Muscle of leg (tissue), 16 donors: ENCODE measurements at places on chromosomes 16 and 17. TPM values are rescaled to one million over a fixed set of nuclear protein-coding genes. Genes with fewer than 3 reads are reported as not detected.

GRIN2C gene
- 2.3 TPM for total RNA-seq

DNA sequence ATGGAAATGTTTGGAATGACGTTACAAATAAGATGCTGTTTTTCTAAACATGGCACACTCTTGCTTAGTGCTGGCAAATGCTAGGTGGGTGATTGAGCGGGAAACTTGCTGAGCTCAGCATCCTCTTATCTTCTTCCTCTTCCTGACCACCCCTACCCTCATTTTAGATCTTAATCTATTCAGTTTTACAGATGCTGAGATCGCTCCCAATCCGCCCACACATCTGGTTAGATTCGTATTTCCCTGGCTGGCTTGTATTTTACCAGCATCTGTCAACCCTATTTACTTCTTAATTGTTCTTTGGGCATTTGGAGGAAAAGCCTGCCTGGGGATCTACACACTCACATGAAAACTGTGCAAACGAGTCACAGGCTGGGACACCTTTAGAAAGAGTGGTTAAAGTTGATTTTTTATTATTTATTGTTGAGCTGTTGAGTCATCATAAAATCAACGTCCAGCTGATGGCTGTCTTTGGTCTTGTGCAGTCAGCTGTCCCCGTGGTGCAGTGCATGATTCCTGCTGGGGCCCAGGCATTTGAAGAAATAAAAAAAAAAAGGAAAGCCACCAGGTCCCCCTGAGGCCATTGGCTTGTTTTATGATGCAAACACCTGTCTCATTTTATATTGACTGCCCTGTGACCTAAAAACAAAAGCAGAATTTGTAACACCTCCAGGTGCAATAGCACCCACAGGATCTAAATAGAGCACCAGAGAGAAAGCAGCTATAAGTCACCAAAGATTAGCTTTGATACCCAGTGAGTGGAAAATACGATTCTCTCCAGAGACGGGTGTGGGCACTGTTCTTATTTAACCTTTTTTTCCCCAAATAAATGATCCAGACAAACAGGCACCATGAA is 258.6 kb downstream of the HS3ST3B1 start:
- H3K4me3 ChIP-seq: no peak overlapping the region
- H3K36me3 ChIP-seq: no peaks in the 10 kb centered on the region
- no peaks in the 10 kb centered on the region for H3K4me1 ChIP-seq
- DNase-seq: no peak
- H3K27me3 ChIP-seq: no peaks in the 10 kb centered on the region

- no peaks in the 10 kb centered on the region for H3K36me3 ChIP-seq
- DNase-seq: no peak
- no peak overlapping the region for H3K27ac ChIP-seq
- peaks cover 5% of the 10 kb centered on the region for H3K4me1 ChIP-seq
- H3K4me3 ChIP-seq: no peak overlapping the region
These were observed 452.7 kb downstream of the WWOX start for GRCh38 chr16:78552106-78552675.

GRCh38 chr17:32103476-32104113 is 38.7 kb upstream of the RHOT1 start:
- no peak for DNase-seq
- peaks cover 4% of the 10 kb centered on the region for H3K4me1 ChIP-seq
- H3K4me3 ChIP-seq: no peak overlapping the region
- H3K27me3 ChIP-seq: no peaks in the 10 kb centered on the region
- H3K36me3 ChIP-seq: no peaks in the 10 kb centered on the region
- H3K27ac ChIP-seq: peak overlapping the region; percentile 7

DNA sequence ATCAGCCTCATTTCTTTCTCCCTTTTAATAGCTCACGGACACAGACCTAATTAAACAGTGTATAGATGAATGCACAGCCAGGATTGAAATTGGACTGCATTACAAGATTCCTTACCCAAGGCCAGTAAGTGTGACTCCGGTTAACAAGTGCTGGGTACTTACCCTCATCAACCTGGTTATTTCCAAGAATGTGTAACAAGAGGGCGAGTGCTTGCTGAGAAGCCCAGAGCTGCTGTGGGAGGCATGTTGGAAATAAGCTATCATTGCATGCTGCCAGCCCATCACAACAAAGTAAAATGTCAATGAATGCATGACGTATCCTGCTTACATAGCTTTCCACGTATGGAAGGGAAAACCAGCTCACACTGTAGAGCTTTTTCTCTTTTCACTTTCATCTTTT is 19.5 kb downstream of the LYRM1 start:
- peaks cover 3% of the 10 kb centered on the region for H3K4me1 ChIP-seq
- peaks cover 5% of the 10 kb centered on the region for H3K36me3 ChIP-seq
- H3K27me3 ChIP-seq: no peaks in the 10 kb centered on the region
- DNase-seq: no peak
- no peak overlapping the region for H3K4me3 ChIP-seq
- H3K27ac ChIP-seq: no peak overlapping the region

GRAP gene
- total RNA-seq: 2.7 TPM

PTGES3L gene
- total RNA-seq: 37.3 TPM

DNA sequence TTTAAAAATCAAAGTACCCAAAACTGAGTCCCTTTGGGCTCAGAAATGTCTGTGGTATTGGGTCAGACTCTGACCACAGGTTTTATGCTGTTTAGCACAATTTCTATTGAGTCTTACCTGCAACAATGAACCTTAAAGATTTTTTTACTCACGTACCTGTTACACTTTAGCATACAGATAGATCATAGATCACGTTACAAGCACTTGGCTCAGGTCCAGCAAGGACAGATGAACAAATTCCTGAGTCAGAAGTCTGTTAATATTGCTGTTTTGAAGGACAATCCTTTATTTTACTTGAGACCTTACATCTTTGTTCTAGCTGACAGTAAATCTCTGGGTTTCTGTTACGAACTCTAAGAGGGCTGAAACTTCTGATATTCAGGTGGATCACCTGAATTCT is 12.8 kb downstream of the SLC7A6OS start:
- peaks cover 89% of the 10 kb centered on the region for H3K36me3 ChIP-seq
- DNase-seq: no peak
- H3K4me1 ChIP-seq: peaks cover 4% of the 10 kb centered on the region
- no peaks in the 10 kb centered on the region for H3K27me3 ChIP-seq
- H3K27ac ChIP-seq: no peak overlapping the region

PITPNM3 gene
- total RNA-seq: 2.1 TPM

TAT gene
- 0.04 TPM for total RNA-seq

GRCh38 chr17:37702598-37702997 is 42.3 kb downstream of the HNF1B start:
- H3K27me3 ChIP-seq: peaks cover 9% of the 10 kb centered on the region
- H3K4me1 ChIP-seq: no peaks in the 10 kb centered on the region
- no peak overlapping the region for H3K27ac ChIP-seq
- no peaks in the 10 kb centered on the region for H3K36me3 ChIP-seq
- H3K4me3 ChIP-seq: no peak overlapping the region
- no peak for DNase-seq

GRCh38 chr16:23584186-23585076 is 11.7 kb downstream of the NDUFAB1 start:
- H3K27me3 ChIP-seq: no peaks in the 10 kb centered on the region
- H3K36me3 ChIP-seq: peaks cover 53% of the 10 kb centered on the region
- H3K4me3 ChIP-seq: no peak overlapping the region
- DNase-seq: no peak

DNA sequence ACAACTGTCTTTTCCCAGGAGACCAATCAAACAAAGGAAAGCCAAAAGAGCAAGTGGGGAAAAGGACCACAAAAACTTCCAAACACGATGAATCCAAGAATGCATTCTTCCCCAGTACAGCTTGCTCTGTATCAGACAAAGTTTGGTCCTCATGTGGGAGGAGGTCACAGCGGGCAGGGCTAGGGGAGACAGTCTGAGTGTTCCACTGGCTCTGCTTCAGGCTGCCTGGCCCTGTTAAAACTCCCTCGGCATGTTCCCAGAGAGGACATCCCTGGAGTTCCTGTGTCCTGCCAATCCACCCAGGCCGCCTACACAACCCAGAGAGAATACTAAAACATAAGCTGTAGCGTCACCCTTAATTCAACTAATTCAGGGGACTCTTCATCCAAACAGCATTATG is 415.1 kb upstream of the DYNLRB2 start:
- no peak overlapping the region for H3K4me3 ChIP-seq
- H3K36me3 ChIP-seq: no peaks in the 10 kb centered on the region
- no peaks in the 10 kb centered on the region for H3K27me3 ChIP-seq
- peaks cover 6% of the 10 kb centered on the region for H3K4me1 ChIP-seq
- no peak overlapping the region for H3K27ac ChIP-seq

NBR1 gene
- 46.8 TPM for total RNA-seq

GRCh38 chr16:12439399-12440227 is 364.1 kb downstream of the CPPED1 start:
- H3K4me1 ChIP-seq: peaks cover 25% of the 10 kb centered on the region
- no peaks in the 10 kb centered on the region for H3K27me3 ChIP-seq
- H3K4me3 ChIP-seq: no peak overlapping the region
- H3K27ac ChIP-seq: no peak overlapping the region
- peak; percentile 52 for DNase-seq

DNA sequence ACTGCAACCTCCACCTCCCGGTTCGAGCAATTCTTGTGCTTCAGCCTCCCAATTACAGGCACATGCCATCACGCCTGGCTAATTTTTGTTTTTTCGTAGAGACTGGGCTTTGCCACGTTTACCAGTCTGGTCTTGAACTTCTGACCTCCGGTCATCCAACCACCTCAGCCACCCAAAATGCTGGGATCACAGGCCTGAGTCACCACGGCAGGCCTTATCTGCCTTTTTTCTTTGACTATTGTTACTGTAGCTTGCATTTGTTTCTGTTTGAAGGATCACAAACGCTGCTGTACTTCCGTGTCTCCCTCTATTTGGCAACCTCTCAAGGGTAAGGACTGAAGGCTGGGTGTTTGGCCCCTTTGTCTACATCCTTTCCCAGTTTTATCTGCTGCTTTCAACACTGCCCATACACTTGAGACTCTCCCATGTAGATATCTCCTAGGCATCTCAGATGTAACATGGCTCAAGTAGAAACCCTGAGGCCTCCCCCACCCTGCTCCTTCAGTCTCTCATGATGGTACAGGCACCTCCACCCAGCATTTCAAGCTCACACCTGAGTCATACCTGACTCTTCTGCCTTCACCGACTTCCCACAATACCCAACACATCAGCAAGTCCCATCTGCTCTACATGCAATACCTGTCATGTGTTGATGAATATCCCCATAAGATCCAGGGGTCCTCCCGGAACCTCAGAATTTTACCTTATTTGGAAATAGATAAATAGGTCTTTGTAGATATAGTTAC is 219.0 kb downstream of the CPPED1 start:
- no peaks in the 10 kb centered on the region for H3K27me3 ChIP-seq
- H3K36me3 ChIP-seq: no peaks in the 10 kb centered on the region
- DNase-seq: no peak
- H3K4me1 ChIP-seq: no peaks in the 10 kb centered on the region
- H3K27ac ChIP-seq: no peak overlapping the region
- no peak overlapping the region for H3K4me3 ChIP-seq

ZNF19 gene
- total RNA-seq: 3.4 TPM

DNA sequence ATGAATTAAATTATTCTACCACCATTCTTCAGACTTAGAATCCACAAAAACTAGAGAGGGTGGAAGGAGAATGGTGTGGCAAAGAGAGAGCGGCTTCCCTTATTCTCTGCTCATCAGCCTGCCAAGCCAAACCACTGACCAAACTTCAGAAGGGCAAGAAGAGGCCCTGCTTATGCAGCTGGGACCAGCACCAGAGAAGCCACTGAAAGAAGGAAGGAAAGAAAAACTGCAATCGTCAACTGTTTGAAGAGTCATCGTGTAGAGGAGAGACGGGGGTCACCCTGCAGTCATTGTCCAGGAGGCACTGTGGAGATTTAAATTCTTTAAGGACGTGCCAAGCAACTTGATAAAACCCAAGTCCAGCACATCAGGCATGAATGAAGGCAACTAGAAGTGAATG is 15.6 kb downstream of the PMP22 start:
- peak; percentile 51 for DNase-seq
- H3K27ac ChIP-seq: peak overlapping the region; percentile 20
- H3K4me1 ChIP-seq: peaks cover 22% of the 10 kb centered on the region
- H3K27me3 ChIP-seq: no peaks in the 10 kb centered on the region
- peaks cover 80% of the 10 kb centered on the region for H3K36me3 ChIP-seq
- H3K4me3 ChIP-seq: no peak overlapping the region

GRCh38 chr16:483341-484075 is 44.0 kb upstream of the CAPN15 start:
- H3K36me3 ChIP-seq: peaks cover 21% of the 10 kb centered on the region
- peak overlapping the region; percentile 35 for H3K27ac ChIP-seq
- H3K4me3 ChIP-seq: no peak overlapping the region
- no peaks in the 10 kb centered on the region for H3K27me3 ChIP-seq

DNA sequence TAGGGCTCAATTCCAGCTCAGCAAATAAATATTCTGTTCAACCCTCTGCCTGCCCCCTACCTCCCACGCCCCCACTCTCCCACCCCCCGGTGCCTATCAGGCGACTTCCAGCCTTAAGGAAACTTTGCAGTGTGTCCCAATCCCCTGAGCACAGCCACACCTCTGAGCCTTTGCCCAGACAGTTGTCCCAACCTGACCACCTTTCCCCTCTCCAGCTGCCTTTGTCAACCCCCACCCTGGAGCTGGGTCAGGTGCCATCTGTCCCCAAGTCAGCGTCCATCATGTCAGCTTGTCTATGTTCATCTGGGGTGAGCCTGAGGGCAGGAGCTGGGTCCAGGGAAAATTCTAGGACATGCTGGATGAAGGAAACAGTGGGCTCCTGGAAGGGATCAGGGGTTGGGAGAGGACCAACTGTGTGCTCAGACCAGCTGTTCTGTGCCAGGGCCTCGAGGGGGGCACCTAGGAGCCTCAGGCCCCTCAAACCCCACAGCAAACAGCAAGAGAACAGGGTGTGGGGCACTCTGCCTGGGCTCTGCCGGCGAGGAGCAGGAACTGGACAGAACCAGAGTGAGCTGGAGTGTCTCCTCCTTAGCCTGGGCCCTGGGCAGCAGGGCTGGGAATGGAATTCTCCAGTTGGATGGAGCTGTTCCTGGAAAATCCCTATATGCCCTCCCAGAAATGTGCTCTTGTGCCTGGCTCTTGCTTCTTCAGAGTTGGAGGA is 17.8 kb downstream of the CDH16 start:
- H3K27ac ChIP-seq: peak overlapping the region; percentile 80
- H3K4me3 ChIP-seq: no peak overlapping the region
- DNase-seq: peak; percentile 50
- H3K4me1 ChIP-seq: peaks cover 67% of the 10 kb centered on the region

- no peak overlapping the region for H3K4me3 ChIP-seq
- no peaks in the 10 kb centered on the region for H3K27me3 ChIP-seq
- no peak overlapping the region for H3K27ac ChIP-seq
- DNase-seq: no peak
These were observed 706.9 kb upstream of the SOX9 start for GRCh38 chr17:71413935-71414334.

DNA sequence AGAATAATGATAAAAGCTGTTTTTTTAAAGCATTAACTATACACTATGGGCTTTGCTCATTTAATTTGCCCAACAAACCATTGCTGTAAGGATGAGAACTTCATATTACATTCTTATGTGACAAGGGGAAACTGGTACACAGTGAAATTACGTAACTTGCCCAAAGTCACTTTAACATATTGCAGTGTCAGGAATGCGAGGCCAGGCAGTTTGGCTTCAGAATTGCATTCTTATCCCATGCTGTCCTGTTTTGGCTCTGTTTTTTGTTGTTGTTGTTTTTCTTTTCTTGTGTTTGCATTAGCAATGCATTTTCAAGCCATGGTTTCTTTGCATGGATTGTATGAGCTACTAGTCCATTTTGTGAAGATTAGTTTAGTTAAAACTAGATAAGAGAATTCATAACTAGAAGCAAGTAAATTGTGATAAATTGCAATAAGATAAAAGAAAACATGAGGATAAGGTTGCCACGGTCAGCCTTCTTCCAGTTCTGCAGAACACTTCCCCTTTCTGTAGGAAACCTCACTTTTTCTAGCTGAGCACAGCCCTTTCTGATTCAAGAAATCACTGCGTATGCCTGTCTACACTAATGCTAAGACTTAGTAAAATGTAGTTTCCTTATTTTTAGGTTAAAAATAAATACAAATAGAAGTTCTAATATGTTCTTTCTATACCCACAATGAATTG is 221.3 kb upstream of the KCNJ16 start:
- no peaks in the 10 kb centered on the region for H3K27me3 ChIP-seq
- H3K27ac ChIP-seq: peak overlapping the region; percentile 30
- no peak overlapping the region for H3K4me3 ChIP-seq
